ENCODE measurements at places on chromosomes 13 and 19.
A peak's percentile ranks its signal among the peaks of the same experiment; 100 is the strongest.

DNA sequence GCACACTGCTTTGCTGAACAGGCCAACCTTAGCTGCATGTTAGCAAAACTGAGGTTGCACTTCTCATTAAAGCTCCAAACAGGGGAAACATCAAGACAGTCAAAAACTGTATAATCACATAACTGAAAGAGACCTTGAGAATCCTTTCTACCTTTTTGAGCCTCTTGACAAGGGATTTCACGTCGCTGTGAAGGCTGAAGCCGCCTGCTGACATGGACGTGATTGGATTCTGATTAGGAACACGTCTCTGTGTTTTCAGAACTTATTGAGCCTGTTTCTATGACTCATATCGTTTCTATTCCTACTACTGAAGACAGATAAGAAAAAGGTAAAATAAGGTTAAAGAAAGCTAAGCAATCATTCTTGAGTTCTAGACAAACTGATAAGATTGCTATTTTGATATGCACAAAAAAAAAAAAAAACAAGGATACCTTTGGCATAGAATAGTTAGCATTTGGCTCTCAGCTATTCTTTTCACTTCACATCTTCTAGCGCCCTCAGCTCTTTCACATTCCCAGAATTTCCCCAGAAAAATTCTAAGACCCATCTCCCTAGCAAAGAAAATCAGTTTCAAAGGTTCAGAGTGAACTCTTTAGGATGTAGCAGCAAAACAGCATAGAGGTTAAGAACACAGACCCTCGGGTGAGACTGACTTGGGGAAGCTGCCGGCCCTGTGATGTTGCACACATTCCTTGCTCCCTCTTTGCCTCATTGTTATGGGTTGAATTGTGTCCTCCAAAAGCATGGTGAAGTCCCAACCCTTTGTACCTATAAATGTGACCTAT, 81.6 kb downstream of the DOCK9 start:
- peaks cover 3% of the 10 kb centered on the region for H3K36me3 ChIP-seq
- no peak for DNase-seq
- H3K27me3 ChIP-seq, result no peaks in the 10 kb centered on the region
- no peak overlapping the region for H3K27ac ChIP-seq
- H3K4me3 ChIP-seq, result no peak overlapping the region

- H3K4me1 ChIP-seq, result peaks cover 4% of the 10 kb centered on the region
- H3K4me3 ChIP-seq, result no peak overlapping the region
- no peaks in the 10 kb centered on the region for H3K36me3 ChIP-seq
- H3K27me3 ChIP-seq, result no peaks in the 10 kb centered on the region
- DNase-seq, result no peak
Measured at GRCh38 chr13:59527500-59527899, 636.2 kb downstream of the DIAPH3 start.

DNA sequence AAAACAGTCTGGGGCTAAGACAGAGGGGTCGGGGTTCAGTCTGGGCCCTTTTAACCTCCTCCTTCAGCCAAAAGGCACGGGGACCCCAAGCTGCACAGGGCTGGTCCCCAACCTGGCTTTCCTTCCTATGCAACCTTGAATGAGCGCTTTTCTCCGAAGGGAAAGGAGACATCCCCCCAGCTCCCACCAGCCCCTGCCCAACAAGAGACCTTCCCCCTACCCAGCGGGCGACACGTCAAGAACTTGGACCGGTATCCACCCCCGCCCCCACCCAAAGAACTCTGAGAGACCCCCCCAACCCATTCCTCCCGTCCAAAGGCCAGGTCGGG, 35.0 kb upstream of the NANOS3 start:
- H3K27ac ChIP-seq, result peak overlapping the region; percentile 100
- H3K4me1 ChIP-seq, result peaks cover 89% of the 10 kb centered on the region
- DNase-seq, result no peak
- no peaks in the 10 kb centered on the region for H3K27me3 ChIP-seq
- no peaks in the 10 kb centered on the region for H3K36me3 ChIP-seq

DNA sequence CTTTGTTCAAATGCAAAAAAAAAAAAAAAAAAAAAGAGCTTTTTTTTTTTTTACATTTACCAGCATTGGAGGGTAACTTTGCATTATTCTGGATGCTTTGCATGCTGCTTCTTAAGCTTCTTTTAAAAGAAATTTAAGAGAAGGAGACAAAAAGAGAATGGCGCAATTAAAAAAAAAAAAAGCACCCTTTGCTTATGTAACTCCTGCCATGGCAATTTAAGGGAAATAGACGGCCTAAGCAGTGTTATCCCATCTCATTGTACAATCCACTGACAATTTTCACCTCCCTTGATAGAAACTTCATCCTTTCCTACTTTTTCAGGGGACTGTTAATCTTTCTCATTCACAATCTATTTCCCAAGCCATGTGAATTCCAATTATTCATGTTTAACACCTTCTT, 129.8 kb downstream of the KCTD12 start:
- no peaks in the 10 kb centered on the region for H3K27me3 ChIP-seq
- H3K4me1 ChIP-seq, result peaks cover 12% of the 10 kb centered on the region
- H3K4me3 ChIP-seq, result no peak overlapping the region
- no peaks in the 10 kb centered on the region for H3K36me3 ChIP-seq
- no peak for DNase-seq

DNA sequence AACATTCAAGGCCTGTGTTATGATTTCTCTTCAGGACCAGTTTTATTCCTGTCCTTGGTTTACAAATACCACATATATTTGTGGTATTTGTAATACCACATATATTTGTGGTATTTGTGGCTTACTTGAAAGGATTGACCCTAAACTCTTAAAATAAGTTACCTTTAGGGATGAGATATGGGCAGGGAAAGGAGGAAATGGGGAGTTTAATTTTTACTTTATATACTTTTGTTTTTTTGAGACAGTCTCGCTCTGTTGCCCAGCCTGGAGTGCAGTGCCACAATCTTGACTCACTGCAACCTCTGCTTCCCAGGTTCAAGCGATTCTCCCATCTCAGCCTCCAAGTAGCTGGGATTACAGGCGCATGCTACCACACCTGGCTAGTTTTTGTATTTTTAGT, 2.3 kb upstream of the TGDS start:
- H3K27me3 ChIP-seq, result no peaks in the 10 kb centered on the region
- no peaks in the 10 kb centered on the region for H3K36me3 ChIP-seq
- no peak overlapping the region for H3K27ac ChIP-seq
- no peak overlapping the region for H3K4me3 ChIP-seq
- H3K4me1 ChIP-seq, result peaks cover 22% of the 10 kb centered on the region
